Brain (organoid and tissue), 16 donors: ENCODE measurements at places on chromosomes 7 and 10. TPM values are rescaled to one million over a fixed set of nuclear protein-coding genes. Genes with fewer than 3 reads are reported as not detected.

- no peak for DNase-seq
Measured at GRCh38 chr10:132962623-132963429, 20.5 kb upstream of the CFAP46 start.

GRCh38 chr10:122172361-122173008, 98.6 kb upstream of the BTBD16 start:
- DNase-seq = no peak

DNA sequence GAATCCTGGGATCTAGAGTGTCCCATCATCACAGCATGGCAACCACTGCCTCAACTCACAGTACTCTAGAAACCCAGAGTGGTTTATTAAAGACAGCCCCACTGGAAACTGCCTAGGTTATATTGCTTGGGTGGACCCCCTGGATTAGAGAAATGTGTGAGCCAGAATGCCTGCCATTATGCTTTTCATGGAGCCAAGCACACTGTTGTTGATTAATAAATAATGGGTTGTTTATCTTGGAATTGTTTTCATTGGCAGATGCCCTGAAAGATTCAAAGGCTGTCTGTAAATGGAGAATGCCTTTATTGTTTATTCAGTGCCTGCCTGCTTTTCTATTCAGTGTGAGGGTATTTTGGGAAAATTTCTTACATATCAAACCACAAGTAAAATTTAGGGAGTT, 52.1 kb downstream of the GNAI1 start:
- peak; percentile 75 for DNase-seq

GRCh38 chr10:33238643-33239042, 95.8 kb downstream of the NRP1 start:
- DNase-seq = no peak

GRCh38 chr7:95517870-95518269, 32.1 kb downstream of the ASB4 start:
- DNase-seq = no peak

GRCh38 chr10:24669285-24669852, 54.3 kb downstream of the ARHGAP21 start:
- no peak for DNase-seq

GRCh38 chr10:24483701-24484100, 240.0 kb downstream of the ARHGAP21 start:
- no peak for DNase-seq

GRCh38 chr7:115701141-115701540, 329.4 kb downstream of the TFEC start:
- DNase-seq = no peak

GRCh38 chr7:151700586-151701165, 176.2 kb downstream of the PRKAG2 start:
- no peak for DNase-seq

- no peak for DNase-seq
Measured at GRCh38 chr10:60093317-60093716, 187.0 kb upstream of the CCDC6 start.

DNA sequence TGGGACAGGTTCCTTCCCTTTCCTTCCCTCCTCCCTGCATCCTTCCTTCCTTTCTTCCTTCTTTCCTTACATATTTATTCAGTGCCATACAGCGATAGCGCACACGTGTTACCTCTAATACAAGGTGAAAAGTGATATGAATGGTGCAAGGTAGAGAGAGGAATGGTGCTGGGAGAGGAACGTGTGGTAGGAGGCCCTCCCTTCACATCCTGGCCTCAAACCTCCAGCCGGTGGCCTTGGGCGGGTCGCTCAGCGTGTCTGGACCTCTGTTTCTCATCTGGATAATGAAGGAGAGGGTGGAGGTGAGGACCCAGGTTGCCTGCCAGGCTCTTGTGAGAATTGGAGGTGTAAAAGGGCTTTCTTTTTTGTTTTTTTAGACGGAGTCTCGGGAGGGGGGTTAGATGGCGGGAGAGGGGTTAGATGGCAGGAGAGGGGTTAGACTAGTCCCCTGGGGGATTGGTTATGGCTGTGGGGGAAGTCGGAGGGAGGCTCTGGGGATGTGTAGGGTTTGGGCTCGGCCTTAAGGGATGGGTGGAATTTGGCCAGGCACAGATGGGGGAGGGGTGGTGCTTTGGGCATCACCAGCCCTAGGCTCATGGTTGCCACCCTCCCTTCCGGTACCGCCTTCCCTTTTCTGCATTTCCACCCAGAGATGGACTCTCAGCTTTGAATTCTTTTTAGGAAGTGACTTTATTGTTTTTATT, 14.9 kb downstream of the CHST3 start:
- DNase-seq = no peak

- no peak for DNase-seq
Measured at GRCh38 chr7:23969443-23969842, 259.4 kb downstream of the STK31 start.

DNA sequence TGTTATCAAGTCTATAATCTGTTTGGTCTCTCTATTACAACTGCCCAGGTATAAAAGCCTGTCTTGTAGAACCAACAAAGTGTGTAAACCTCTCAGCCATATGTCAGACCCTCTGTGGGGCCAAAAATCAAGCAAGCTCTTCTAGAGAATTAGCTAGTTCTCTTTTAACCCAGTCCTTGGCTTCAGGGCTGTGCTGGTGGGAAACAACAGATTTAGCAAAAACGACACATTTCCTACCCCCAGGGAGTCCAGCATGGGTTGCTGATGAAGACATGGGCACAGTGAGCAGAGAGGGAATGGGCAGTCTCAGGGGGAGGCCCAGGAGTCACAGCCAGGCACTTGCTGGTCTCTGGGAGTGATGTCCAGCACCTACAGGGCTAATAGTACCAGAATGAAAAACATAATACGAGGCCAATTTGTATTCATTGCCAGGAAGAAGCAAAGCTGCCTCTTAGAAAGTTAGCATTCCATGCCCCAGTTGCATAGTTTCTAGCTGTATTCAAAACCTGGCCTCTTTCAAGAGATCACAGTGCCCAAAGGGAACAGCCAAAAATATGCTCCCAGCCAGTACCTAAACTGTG, 80.1 kb downstream of the FRMD4A start:
- peak; percentile 47 for DNase-seq

DNA sequence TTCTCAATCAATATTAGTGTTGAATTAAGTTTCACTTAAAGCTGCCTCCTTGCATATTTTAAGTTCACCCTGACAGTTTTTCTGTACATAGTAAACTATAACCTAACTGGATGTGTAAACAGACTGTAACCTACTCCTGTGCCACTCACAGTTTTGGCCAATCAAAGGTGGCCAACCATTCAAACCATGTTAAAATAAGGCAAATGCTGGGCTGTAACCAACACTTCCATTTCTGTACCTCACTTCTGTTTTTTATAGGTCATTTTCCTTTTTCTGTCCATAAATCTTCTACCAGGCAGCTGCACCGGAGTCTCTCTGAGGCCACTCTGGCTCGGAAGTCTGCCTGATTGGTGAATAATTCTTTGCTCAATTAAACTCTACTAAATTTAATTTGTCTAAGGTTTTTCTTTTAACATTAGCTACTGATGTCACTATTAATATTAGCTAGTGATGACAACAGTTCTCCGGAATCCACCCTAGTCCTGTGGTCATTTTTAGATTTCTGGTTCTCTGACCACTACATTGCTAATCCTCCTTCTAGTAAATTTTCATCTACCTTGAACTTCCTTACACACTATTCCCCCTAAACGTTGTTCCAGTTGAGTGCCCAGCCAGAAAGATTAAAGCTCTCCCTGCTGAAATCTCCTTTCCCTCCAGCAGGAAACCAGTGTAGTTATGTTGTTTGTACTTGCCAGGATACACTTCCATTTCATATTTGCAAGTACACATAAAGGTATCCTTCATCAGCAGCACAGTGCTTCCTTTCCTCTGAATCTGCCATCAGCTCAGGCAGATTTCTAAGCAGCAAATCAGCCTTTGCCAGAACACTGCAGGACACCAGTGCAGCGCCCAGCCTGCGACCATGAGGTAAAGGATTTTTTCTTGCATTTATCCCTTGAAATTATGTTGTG, 18.6 kb upstream of the IFIT2 start:
- peak; percentile 73 for DNase-seq

GRCh38 chr7:17716816-17717215, 223.5 kb downstream of the SNX13 start:
- DNase-seq = no peak

DNA sequence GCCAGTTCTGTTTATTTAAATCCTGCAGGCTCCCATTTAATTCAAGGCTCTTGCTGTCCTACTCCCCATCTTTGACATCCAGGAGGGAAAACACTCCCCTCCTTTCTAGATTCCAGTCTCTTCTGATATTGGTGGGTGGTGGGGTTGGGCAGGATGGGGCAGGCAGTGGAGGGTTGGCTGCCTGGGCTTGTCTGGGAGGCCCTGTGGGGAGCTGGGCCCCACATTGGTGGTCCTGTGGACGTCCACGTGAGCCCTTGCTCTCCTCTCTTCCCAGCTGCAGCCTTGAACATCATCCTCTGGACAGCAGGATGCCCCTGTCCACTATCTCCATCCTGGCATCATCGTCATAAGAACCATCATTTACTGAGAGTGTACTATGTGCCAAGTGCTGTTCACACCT, 108.9 kb upstream of the PCBD1 start:
- DNase-seq = no peak

- DNase-seq = peak; percentile 49
Measured at GRCh38 chr10:59019603-59020002, 156.8 kb upstream of the PHYHIPL start.

- no peak for DNase-seq
Measured at GRCh38 chr10:88028654-88029053, 165.2 kb downstream of the PTEN start.

Gene CLEC2L
- polyA plus RNA-seq = 12.9 TPM

Gene ADARB2
- 23.3 TPM for polyA plus RNA-seq

Gene MYL10
- not detected for polyA plus RNA-seq

Gene TAS2R60
- not detected for polyA plus RNA-seq

Gene ZP3
- 34.4 TPM for polyA plus RNA-seq

Gene SPDYE16
- polyA plus RNA-seq = not detected

Gene TPK1
- polyA plus RNA-seq = 0.70 TPM

Gene SLC13A1
- polyA plus RNA-seq = not detected
